ENCODE measurements at places on chromosomes 5 and 9.

DNA sequence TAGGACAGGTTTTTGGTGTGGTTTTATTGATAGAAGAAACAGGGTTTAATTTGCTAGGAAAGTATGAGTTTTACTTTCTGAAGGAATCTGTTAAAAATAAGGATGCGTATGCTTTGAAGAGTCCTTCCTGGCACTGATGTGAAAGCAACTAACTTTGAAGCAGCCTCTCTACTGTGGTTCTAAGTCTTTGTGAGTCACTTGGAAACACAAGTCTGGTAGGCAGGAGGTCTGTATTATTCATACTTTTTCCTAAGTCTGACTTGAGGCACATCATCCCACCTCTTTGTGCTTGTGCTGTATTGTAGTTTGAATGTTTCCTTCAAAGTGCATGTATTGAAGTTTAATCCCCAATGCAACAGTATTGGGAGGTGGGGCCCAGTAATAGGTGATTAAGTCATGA lies 129.0 kb downstream of the TAF11L14 start:
- no peak for DNase-seq

DNA sequence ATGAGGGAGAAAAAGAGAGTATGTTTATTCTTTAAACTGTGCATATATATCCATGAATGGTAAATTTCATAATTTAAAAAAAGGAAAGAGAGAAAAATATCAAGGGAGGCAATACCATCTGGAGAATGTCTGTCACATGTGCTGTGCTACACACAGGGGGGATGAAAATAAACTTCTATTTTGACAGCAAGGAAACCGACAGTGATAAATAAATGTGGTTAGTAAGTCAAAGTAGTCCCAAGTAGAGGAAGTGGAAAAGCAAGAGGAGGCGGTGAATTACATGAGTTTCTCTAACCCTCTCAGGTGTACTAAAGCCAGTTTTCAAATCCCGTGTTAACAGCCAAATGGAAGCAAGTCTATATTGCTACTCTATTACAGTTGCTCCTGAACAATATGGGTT lies 83.3 kb downstream of the ICE1 start:
- no peak for DNase-seq

- DNase-seq, result no peak
Measured at GRCh38 chr9:112873773-112874405, 16.8 kb downstream of the SLC46A2 start.

- DNase-seq, result no peak
Measured at GRCh38 chr9:2018162-2018643, 3.1 kb downstream of the SMARCA2 start.

GRCh38 chr9:38700695-38701094 lies 19.2 kb downstream of the FAM240B start:
- DNase-seq, result no peak

- no peak for DNase-seq
Measured at GRCh38 chr9:7298123-7298522, 501.5 kb downstream of the DMAC1 start.

Data from amniotic stem cell (primary cell).